ENCODE measurements at places on chromosomes 11 and 22.
A peak's percentile ranks its signal among the peaks of the same experiment; 100 is the strongest.

- DNase-seq = peak; percentile 88
Measured at GRCh38 chr11:57568330-57568766, 876 bp upstream of the UBE2L6 start.

DNA sequence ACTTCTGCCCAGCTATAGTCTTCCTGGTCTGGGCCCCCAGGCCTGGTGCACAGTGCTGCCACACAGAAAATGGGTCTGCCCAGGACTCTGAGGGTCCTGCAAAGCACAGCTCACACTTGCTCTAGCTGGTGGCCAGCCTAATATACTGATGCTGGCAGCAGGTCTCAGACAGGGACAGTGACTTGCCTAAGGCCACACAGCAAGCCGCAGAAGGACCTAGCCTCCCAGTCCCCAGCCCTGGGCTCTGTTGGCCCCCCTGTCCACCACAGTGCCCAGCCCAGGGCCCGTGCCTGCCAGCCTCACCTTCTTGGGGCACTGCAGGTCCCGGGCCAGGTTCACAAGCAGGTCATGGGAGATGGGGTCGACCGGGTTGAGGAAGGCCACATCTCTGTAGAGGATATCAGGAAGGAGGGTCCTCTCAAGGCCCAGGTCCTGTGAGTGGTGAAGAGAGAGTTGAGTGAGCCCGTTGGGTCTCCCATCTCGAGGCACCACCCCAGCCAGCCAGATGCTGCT, 3.3 kb downstream of the LRRC75B start:
- no peak for DNase-seq

DNA sequence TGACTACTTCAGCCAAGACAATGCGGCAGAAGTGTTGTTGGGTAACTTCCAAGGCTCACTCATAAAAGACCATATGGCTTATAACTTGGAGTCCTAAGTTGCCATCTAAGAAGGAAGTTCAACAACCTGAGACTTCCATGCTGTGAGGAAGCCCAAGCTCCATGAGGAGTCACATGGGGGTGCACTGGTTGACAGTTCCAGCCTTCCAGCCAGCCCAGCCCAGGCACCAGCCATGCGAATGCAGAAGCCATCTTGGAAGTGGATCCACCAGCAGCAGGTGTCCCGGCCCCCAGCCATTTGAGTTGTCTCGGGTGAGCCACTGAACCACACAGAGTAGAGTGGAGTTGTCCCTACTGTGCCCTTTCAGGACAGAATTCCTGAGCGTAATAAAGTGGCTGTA, 32.8 kb upstream of the WNT7B start:
- DNase-seq = no peak

DNA sequence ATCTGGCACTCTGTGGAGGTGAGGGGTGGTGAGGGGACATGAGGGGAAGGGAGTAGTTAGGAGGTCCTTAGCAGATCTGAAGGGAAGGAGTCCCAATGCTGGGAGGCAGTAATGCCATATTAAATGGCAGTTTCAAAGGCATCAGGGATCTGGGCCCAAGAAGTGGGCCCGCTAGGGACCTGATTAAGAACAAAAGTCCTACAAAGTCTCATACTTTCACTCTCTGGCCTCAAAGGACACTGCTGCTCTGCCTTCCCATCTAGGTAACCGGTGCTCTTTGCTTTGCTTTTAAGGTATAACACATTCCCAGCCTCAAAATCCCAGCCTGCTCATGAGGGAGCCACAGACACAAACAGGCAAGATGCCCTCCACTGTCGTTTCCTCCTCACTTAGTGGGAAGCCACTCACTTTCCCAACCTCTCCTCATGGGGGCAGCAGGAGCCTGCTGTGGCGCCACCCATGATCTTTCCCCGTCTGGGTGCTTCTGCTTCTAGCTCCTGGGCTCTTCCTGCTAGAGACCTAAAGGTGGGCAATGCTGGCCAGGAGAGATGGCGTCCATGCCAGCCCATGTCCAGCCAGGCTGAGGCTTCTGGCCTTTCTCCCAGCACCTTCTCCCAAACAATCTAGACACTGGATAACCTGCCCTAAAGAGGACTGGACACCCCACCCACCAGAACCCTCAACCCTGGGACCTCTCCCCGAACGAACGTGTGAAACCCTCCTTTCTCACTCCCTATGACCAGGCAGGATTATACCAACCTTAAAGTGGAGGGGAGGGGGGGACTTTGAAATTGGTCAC, 68.3 kb downstream of the PLEKHA7 start:
- no peak for DNase-seq

GRCh38 chr11:129320494-129320893, 55.2 kb upstream of the BARX2 start:
- DNase-seq = no peak

- no peak for DNase-seq
Measured at GRCh38 chr11:66950112-66950535, 8.1 kb downstream of the PC start.

DNA sequence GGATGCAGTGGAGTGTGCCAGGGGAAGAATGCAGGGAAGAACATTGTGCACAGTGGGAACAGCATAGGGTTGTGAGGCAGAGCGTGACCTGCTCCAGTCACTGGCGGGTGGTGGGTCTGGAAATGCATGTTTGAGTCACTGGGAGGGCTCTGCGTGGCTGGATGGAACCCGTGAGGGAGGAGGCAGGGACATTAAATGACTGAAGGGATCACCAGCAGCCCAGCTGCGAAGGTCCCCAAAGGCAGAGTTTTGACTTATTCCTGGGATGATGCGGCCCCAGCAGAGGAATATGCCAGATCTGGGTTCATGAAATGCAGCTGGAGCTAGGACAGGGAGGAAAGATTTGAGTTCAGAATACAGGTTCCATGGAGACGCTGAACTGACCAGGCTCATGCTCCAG, 104.0 kb upstream of the FGF3 start:
- DNase-seq = no peak

DNA sequence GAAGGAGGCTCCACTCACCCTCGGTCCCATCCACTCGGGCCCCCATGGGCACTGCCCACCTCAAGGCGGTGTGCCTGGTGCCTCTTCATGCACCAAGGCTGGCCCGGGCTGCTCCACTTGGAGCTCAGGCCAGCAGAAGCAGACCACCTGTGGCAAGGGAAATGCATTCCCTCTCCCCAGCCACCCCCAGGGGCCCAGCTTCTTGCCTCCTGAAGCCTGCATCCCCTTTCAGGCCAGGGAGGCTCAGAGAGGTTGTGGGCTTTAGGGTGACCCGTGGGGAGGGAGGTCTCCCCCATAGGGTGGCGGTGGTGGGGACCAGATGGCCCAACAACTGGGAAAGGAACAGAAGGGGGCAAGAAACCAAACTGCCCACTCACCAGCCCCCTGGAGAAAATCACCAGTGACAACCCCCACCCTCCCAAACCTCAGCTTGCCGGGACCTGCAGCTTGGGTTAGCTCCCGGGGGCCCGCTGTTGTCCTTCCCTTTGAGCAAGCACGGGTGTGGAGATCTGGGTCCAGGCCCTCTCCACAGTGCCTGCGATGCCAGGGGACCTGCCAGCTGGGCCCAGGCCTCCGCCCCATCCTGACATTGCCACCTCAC, 8.4 kb downstream of the CBX6 start:
- no peak for DNase-seq

GRCh38 chr11:86174101-86175046, 70.2 kb upstream of the EED start:
- peak; percentile 97 for DNase-seq

DNA sequence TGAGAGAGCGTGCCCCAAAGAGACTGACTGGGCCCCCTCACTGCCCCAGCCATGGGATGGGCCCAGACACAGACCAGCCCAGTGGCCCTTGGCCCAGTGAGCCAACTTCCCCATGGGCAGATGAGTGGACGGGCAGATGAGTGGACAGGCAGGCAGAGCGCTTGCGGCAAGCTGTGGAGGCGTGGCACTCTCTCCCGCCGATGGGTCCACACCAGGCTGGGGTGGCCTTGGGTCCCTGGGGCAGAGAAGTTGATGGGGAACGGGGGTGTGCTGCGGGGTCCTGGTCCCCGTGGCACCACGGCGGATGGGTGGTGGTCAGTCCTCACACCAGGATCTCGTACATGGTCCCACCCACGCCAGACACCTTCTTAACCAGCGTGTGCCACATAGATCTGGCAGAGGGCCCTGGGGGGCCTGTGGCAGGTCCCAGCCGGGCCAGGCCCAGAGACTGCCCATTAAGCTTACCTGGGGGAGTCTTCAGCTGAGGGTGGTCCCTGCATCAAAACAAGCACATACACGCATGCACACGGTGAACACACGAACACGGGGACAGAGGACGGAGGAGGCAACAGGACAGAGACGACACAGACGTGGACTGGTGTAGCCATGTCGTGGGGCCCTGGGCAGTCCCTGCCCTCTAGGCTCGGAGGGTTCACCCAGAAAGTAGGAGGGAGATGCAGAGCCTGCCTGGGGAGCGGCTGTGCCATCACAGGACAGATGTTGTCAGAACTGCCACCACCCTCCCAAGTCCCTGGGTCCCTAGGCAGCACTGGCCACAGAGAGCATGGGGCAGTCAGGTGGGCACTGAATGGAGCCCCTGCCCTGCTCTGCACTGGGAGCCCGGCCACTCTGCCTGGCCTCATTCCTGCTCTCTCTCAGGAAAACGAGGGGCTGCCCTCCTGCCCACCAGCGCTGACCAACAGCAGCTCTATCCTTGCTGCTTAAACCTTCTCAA, 182.2 kb downstream of the IGLL1 start:
- DNase-seq = no peak

DNA sequence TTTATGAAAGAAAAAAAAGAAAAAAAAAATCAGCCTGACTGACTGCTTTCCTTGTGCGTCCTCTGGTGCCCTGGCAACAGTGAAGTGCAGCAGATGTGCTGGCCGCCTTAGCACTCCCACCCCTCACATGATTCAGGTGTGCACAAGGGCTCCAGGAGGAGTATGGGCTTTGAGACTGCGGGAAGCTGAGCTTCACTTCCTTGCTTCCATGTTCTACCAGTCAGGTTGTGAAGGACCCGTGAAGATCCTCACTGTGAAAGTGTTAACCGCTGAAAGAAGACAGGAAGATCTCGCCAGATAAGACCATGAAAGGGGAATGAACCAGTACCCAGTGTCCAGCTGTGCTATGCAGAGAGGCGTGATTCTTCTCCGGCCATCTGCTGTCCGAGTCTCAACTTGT, 48.2 kb downstream of the HIRA start:
- no peak for DNase-seq

- DNase-seq = no peak
Measured at GRCh38 chr11:57368106-57368844, 12.7 kb downstream of the PRG3 start.

- no peak for DNase-seq
Measured at GRCh38 chr11:8021920-8022319, 34.8 kb downstream of the EIF3F start.

GRCh38 chr22:50016988-50017700, 4.6 kb upstream of the IL17REL start:
- DNase-seq = no peak

GRCh38 chr11:33110083-33110482, 51.2 kb downstream of the CSTF3 start:
- no peak for DNase-seq

GRCh38 chr22:37627121-37627520, 12.3 kb upstream of the SH3BP1 start:
- no peak for DNase-seq

- no peak for DNase-seq
Measured at GRCh38 chr22:46749682-46750529, 11.9 kb upstream of the CERK start.

GRCh38 chr11:134837166-134837886, 425.3 kb upstream of the B3GAT1 start:
- no peak for DNase-seq

DNA sequence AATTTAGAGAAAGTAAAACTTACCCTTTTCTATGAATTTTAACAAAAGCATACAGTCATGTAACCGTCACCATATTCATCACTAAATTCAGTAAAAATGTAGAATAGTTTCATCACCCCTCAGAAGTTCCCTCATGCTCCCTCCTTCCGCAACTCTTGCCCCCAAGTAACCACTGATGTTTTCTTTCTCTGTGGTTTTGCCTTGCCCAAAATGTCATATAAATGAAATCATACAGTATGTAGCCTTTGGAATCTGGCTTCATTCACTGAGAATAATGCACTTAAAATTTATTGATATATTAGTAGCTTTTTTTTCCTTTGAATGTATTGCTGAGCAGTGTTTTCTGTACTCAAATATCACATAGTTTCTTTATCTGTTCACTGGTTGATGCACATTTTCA, 60.1 kb downstream of the DCUN1D5 start:
- DNase-seq = no peak

- no peak for DNase-seq
Measured at GRCh38 chr11:64661146-64661545, 61.9 kb downstream of the NRXN2 start.

GRCh38 chr22:50398831-50399648, 55.9 kb downstream of the PPP6R2 start:
- no peak for DNase-seq

- no peak for DNase-seq
Measured at GRCh38 chr11:38005597-38005996, 1407.6 kb upstream of the RAG2 start.

GRCh38 chr11:85602526-85603213, 24.5 kb downstream of the DLG2 start:
- DNase-seq = no peak
